Karpas-422 (cell line): ENCODE measurements at places on chromosomes 12 and 14.

GRCh38 chr12:62522984-62523383 is 56.4 kb downstream of the MON2 start:
- DNase-seq = no peak

DNA sequence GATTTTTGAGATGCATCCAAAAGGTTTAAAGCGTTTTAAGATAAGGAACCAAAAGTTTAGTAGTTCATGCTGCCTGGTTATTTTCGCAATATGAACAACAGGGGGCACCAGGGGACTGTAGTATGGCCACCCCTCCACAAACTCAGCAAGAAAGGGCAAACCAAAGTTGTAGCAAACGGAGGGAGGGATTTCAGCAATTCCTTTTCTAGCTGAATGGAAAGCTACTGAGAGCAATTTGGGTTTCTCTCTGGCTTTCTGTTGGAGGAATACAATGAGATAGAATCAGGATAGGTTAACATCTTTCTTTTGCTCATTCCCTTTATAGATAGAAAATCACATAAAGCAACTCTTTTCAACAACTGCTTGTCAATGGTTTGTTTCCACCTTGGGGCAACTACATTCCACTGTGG is 62.5 kb downstream of the DRAM1 start:
- peak; percentile 87 for DNase-seq

DNA sequence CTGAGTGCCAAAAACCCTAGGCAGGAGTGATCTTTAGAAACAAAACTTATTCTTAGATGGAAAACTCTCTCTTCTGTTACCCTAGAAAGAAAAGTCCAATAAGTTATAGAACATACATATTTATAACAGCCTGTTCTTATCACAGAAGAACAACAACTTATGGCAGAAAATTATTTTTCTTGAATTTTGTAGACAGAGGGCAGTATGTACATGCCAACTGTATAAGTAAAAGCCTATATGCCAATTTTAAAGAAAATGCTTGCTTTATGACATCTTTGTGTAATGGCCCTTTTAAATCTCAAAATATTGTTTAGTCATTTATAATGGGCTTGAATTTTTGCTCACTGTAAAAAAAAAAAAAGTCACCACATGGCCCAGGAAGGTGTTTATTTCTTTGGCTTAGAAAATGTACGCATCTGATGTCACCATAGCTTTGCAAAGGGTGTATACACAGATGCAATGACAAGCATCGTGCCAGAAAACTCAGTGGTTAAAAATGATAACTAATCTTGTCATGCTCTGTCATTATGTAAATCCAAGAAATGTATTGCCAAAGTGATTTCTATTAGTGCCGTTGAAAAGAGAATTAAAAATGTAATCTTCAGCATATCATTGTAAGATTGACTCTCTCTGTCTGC is 38.3 kb upstream of the GRIP1 start:
- DNase-seq = no peak

GRCh38 chr12:72241552-72241951 is 30.6 kb upstream of the TRHDE start:
- no peak for DNase-seq

DNA sequence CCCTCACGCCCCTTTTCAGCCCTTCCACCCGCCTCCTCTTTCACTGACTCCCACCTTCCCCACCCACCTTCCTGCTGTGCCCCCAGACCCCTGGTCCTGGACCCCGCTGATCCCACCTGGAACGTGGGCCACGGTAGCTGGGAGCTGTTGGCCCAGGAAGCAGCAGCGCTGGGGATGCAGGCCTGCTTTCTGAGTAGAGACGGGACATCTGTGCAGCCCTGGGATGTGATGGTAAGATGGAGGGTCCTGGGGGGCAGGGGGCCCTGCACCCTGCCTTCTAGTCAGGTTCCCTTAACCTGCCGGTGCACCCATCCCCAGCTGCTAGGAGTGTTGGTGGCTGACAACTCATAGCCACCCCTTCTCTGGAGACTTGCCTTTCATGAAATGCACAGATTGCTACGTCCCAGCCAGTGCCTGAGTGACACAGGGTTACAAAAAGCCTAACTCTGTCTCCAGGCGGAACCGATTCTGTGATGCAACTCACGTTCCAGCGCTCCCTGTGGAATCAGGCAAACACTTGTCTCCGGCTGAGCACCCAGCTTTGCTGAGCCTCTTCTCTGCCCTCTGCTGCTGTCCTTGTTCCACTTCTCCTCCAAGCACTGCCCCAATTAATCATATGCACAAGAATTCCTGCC is 15.0 kb upstream of the OAS2 start:
- no peak for DNase-seq

DNA sequence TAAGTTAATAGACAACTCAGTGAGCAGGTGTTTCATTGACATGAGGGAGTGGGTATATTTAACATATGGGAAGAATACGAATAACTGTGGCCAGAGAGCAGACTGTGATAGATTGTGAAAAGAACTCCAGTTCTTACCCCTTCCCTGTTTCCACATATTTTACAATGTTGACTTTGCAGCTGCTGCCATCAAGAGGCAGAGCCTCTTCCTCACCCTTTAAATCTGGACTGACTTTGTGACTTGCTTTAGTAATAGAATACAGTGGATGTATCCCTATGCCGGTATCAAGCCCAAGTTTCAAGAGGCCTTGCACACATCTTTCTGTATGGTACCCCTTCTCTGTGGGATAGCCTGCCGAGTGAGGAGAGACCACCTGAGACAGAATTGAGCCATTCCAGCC is 356.7 kb downstream of the ETNK1 start:
- no peak for DNase-seq

DNA sequence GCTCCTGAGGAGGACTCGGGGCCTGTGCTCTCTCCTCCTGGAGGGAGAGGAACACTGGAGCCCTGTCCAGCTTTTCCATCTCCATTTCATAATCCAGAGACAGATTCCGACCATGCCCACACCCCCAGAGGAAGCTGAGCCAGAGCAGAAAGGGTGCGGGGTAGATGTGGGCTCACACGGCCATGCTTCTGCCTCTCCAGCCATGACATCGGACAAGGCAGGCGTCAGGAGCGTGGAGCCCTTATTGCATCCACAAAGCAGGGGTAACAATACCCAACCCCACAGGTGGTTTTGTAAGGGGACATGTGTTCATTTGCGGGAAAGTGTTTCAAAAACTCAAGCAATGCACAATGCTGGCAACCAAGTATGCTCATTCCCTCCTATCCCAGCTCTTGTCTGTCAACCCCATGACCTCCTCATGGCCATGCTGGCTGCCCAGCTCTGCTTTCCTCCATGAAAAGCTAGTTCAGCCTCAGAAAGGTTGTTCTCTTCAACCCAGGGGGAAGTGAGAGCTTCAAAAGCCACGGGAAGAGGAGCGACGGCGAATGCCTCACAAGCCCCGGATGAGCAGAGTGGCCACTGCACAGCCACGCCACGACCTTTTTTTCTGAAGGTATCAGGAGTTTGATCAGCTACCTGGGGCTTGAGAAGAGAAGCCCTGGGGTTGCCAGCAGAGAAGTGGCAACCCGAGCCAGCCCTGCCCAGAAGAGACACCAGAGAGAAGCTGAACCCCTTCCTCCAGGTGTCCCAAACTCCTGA is 161.7 kb downstream of the DPF3 start:
- no peak for DNase-seq

GRCh38 chr12:92696216-92696615 is 6.6 kb upstream of the PLEKHG7 start:
- DNase-seq = no peak

DNA sequence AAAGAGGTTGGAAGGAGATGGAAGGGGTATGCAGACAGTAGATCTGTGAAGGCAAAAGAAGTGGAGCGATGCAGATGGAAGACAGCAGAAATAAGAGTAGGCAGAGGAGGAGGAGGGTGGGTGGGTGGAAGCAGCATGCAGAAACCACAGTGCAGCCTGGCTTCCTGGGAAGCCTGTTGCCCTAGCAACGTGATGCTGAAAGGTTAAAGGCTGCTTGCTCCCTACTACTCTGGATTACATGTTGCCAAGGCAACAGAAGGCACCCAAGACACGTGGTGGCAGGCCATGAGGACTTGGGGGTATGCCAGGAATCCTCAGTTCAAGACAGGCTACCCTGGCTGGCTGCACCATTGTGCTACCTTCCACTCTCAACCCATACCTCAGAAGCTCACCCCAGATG is 129.6 kb downstream of the GRIN2B start:
- DNase-seq = no peak

GRCh38 chr12:4221258-4221620 is 52.3 kb upstream of the CCND2 start:
- no peak for DNase-seq

DNA sequence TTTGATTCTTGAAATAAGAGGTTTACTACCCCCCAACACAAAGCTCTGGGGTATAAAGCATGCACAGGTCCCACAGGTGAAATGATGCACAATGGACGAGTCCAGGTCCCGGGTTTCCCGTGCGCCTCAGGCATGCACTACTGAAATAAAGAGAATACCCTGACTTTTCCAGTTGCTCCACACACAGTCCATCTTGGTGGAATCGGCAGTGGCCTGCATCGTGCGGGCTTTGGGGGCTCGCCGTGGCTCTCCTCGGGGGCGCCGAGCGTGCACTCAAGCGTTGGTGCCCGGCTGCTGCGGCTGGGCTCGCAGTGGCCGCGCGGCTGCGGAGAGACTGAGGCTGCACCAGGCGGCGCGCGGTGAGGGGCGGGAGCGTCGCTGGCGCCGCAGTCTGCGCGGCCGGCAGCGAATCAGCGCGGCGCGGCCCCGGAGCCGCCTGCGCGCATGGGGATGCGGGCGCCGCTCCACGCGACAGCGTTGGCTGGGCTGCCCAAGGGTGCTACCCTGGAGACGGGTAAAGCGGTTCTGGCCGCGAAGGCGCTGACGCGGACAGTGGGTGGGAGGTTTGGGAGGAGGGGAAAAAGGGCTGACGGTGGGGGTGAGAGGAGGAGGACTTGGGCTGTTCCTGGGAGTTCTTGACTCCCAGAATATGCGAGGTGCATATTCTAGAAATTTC is 53.8 kb upstream of the CCDC175 start:
- no peak for DNase-seq

DNA sequence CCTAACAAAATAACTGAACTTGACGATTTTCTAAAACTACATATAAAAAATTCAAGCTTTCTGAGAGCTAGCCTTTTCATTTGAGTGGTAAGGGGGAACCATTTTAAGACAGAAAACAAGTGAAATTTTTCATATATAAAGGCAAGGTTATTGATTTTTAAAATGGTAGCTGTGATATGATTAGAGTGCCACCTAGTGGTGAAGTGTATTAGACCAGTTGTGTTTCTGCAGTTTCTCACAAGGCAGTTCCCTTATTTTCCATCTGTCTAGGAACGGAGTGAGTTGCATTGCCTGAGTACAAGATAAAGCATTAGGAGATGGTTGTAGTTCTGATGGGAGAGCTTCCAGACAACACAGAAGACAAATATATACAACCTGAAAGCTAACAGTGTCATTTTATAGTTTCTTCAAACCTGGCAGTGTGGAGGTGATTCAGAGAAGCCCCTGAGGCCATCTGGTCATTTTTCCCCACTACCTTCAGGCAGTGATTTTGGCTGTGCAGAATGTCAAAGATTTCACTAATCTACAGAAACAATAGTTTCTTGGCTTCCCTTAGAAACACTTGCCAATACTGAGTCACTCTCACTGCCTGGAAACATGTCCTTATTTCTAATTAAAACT is 180.8 kb downstream of the C12orf50 start:
- peak; percentile 82 for DNase-seq
